ENCODE measurements at places on chromosomes 12 and 14.

GRCh38 chr12:122403115-122403770 lies 19.2 kb downstream of the CLIP1 start:
- no peak for DNase-seq

GRCh38 chr14:89420502-89420901 lies 3.5 kb upstream of the FOXN3 start:
- no peak for DNase-seq

DNA sequence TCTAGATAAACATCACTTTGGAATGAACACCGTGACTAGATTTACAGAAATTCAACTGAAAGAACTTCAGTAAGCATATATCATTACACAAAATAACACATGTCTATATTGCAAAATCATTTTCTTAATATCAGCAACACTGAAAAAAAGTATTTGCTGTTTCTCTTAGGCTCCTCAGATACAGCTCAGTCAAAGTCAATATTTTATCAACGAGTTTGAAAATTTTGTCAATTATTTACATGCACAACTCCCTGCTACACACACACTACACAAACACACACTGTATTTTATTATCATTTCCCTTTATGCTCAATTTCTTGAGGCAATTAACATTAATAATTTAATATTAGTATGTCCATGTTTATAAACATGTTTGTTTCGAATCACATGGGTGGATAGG lies 3.8 kb downstream of the PZP start:
- DNase-seq: no peak

- peak; percentile 2 for DNase-seq
These were observed 24.2 kb upstream of the RNASE3 start for GRCh38 chr14:20866963-20867362.

- no peak for DNase-seq
These were observed 24.7 kb downstream of the OR4N2 start for GRCh38 chr14:19828314-19828713.

- DNase-seq: no peak
These were observed 311.4 kb upstream of the ATP2B1 start for GRCh38 chr12:90020014-90020413.

GRCh38 chr12:8678661-8679111 lies 16.1 kb upstream of the MFAP5 start:
- no peak for DNase-seq

- peak; percentile 98 for DNase-seq
These were observed 2.1 kb upstream of the ARID2 start for GRCh38 chr12:45727301-45727979.

- DNase-seq: no peak
These were observed 122.4 kb downstream of the ANO6 start for GRCh38 chr12:45338272-45338671.

GRCh38 chr12:100186071-100186470 lies 14.5 kb upstream of the ACTR6 start:
- DNase-seq: no peak

DNA sequence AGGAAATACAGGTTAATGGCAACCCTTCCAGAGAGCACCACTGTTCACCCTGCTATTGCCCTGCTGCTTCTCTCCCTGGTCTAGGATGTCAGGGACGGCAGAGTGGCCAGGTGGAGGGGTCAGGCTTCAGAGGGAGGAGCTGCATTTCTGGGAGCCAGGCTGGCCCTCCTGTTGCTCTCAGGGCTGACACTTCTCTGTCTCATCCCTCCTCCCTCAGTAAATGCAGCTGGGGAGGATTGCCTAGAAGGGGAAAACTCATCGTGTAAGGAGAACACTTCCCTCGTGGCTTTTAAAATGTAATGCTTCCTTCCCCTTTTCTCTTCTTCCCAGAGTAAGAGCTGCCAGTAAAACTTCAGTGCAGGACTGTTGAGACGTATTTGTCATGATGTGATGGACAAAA lies 20.8 kb downstream of the SUSD6 start:
- no peak for DNase-seq

DNA sequence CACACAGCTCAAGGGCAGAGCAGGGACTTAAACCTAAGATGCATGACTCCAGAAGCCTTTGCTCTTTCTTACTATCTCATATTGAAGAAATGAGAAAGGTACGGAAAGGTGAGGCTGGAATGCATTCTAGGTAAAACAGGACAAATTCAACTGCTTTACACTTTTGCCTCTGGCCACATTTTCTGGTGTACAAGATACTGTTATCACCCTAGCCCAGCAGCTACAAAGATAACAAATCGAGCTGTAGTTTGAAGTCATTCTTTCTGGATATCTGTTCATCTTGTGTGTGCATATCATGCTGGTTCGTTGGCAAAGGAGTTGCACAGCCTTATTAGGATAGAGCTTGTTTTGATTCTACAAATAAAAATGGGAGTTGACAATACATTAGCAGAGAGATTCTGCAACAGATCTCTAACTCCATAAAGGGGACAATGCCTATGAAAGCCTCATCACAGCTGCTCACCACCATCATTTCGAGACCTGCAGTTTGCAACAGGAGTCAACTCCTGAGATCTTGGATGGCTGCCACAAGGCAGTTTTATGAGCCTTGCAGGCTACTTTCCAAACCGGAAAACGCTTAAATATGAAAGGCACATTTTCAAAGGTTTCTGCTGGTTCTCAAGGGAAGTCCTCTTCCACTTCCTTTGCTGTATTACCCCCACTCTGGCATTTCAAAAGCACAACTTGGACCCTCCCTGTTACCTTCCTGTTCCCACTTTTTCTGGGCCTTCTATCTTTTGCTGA lies 64.9 kb downstream of the STXBP6 start:
- no peak for DNase-seq

- DNase-seq: no peak
These were observed 800.5 kb downstream of the NRXN3 start for GRCh38 chr14:78970677-78971076.

DNA sequence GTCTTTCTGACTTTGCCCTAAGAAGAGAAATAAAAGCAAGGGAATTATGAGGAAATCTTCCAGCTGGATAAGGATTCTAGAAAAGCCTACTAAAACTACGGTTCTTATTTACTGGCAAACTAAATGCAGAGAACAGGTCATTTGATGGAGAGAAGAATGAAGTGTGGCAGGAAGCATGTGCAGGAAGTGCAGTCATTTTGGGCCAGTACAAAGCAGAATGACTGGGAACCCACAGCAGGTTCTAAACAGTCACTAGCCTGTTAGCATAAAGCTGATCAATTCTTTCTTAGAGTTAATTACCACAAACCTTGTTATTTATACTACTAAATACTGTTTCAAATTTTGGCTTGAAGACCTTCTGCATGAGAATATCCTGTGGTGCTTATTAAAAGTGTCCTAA lies 36.7 kb downstream of the CFAP54 start:
- DNase-seq: no peak

- DNase-seq: peak; percentile 91
These were observed 13.0 kb downstream of the FGD6 start for GRCh38 chr12:95204141-95204866.

- peak; percentile 11 for DNase-seq
These were observed 16.4 kb downstream of the ARID2 start for GRCh38 chr12:45745861-45746277.

GRCh38 chr14:34874386-34875030 lies 652 bp downstream of the BAZ1A start:
- DNase-seq: peak; percentile 51

DNA sequence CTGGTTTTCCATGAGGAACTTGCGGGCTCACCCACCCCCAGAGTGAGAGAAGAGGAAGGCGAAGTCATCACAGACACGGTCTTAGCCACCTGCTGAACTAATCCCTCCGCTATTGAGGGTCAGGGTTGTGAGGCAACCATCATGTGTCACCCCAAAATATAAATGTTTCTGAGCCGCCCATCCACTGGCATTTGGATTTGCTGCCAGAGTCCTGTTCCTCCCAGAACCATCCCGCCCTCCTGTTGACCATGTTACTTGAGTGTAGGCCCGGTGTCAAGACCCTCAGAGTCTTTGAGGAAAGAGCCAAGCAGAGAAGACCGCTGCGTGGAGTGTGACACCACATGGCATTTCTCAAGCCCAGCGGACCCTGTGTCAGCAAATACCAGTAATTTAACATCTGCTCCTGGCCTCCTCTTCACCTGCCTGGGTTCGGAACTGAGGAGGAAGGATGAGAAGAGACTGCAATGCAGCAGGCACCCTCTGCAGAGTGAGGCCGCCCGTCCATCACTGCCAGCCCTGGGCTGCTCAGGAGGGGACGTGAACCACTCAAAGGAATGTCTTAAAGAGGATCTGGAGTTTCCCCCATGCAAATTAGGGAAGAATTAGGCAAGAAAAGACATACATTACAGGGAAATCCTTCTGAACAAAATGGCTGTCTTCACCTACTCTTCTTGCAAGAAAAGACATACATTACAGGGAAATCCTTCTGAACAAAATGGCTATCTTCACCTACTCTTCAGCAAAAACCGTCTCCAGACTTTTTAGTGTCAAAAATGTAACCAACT lies 100.4 kb downstream of the FBXL14 start:
- DNase-seq: no peak

DNA sequence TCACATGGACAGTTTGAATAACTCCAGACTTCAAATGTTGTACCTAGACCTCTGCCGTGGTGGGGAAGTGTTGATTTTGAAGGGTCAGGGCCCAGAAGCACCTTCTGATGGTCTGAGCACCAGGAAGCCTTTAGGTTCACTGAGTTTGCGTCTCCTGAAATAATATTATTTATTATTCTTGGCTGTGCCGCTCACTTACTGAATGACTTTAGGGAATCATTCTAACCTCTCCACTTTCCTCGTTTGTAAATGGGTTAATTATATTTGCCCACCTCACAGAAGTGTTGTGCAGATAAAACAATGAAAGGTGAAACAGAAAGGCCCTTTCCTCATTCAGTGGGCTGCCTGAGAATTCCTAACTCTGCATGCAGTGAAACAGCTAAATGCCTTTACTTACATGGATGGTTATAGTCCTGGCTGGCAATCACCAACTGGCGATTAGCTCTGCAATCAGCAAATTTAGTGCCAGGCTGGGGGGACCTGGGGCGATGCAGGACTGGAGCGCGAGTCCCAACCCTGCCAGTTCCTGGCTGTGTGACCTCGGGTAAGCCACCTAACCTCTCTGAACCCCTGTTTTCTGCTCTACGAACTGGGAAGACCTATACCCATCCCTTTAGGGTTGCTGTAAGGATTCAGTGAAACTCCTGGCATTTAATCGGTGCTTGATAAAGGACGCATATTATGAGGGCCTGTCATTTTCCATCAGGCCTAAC lies 57.5 kb downstream of the MAP1LC3B2 start:
- DNase-seq: no peak

DNA sequence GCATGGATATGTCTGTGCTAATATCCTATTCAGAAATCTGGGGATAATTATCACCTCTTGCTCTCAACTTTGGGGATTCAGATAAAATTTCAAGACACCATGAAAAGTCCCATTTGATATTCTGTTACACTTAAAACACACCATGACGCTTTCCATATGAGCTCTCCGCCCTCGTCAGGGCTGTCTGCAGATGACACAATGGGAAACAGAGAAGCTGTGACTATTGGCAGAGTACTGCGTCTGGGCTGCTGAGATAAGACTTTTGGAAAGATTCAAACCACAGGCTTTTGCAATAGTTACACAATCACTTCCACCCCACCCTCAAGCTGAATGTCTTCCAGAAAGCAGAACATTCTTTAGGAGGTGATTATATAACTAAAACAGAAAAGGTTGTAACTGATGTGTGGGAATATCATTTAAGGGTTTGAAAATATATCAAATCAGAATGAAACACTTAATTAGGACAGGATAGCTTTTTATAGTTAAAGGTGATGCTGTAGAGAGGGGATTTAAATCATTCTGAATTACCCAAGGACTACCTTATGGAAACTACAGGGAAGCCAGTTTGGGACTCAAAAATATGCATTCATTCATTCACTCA lies 75.3 kb upstream of the TMPO start:
- peak; percentile 88 for DNase-seq

DNA sequence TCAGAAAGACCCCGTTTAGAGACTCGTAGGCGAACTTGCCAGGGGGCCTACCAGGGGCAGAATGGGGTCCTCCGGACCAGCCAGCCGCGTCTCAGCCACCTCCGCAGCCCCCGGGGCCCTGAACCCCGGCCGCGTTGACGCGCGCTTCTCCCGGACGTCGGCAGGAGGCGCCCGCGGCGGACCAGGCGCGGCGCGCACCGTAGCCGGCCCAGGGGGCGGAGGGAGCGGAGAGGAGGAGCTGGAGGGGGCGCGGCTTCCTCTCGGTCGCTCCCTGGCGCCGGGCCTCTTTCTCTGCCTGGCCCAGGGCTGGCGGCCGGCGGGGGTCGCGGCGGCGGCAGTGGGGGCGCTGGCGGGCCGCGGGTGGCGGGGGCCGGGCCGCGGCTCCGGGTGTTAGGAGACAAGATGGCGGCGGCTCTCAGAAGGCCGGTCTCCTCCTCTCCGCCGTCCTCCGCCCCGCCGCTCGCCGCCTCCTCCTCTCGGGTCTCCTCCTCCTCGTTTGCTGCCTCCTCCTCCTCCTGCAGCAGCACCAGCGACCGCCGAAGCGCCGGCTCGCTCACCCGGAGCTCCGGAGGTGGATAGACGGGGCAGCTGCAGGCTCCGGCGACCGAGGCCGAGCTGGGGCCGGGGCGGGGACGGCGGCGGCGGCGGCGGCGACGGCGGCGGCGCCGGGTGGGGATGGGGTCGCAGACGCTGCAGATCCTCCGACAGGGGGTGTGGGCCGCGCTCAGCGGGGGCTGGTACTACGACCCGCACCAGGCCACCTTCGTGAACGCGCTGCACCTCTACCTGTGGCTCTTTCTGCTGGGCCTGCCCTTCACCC lies at the start of gene PCNX1:
Gene PCNX1, plus strand, starts transcription at position 284 of the 820 bp plus-strand sequence. Its CDS starts 392 bp downstream, at position 676.
- peak; percentile 85 for DNase-seq

All from EL (cell line).